ENCODE measurements at places on chromosomes 11 and 22.

- DNase-seq = no peak
These were observed 666.6 kb downstream of the LUZP2 start for GRCh38 chr11:25163421-25163820.

DNA sequence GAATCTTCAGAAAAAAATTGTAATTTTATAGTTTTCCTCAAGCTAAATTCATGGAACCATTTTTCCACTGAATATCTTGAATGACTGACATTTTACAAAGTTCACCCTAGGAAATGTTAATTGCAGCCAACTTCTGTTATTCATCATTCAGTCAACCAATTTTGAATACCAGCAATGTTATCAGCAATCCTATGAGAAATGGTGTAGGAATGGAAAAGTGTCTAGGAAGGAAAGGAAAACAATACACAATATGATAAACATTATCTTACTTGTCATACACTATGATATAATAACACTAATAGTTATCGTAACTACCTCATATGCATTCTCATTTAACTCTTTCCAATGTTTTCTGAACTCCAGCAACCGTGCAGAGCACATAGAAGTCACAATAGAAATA lies 790.5 kb upstream of the LRRC4C start:
- DNase-seq = no peak

- no peak for DNase-seq
These were observed 60.6 kb upstream of the AMPD3 start for GRCh38 chr11:10394229-10395101.

GRCh38 chr22:38164551-38164918 lies 17.1 kb downstream of the PLA2G6 start:
- no peak for DNase-seq

DNA sequence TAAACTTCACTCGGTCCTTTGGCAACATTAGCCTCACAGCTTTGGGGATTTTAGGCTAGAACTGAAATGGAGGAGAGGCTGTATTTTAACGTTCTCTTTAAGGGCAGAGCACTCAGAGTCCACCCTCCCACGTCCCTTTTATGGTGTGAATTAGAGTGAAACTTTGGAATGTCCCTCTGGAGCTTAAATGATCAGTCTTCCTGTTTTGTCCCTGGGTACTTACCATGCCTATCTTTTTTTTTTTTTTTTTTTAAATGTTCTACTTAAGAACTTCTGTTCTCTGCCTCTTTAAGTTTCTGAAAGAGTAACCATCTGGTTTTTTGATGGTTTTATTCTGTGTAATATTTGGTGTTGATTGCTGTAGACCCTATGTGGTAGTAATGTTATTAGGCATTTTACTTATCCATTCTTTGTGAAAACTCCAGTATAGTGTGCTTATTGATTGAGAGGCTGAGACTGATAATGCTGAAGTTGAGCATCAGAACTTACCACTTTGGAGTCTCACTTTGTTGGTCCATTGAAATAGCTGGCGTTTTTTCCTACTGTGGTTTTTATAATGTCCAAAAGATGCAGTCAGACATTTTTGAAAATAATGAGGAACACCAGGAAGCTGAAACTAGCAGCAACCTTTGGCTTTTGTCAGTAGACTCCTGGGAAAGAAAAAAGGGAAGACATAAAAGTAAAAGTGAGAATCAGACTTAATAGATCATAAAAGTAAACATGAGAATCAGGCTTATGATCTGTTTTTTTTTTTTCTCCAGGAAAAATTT lies 11.6 kb downstream of the UVRAG start:
- DNase-seq = no peak

DNA sequence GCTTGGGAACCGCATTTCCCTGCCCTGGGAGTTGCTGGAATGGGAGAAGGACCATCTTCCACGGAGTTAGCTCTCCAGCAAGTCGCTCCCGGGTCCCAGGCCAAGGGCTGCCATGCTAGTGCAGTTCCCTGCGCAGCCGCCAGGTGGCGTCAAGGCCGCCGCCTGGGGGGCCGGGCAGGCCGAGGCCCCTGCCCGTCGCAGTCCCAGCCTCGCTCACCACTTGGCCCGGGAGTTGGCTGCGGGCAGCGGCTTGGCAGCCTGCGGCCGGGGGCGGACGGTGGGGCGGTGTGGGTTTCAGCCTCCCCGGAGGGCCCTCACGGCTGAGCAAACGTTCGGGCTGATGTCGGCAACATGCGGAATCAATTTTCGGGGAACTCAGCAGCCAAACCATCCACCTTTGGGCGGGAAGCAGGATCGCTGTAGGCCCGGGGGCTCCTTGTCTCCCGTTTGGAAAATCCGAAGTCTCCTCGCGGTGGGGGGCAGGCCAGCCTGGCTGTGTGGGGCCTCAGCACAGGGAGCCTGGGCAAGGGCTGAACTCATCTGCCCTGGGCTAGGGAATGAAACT lies 415.1 kb downstream of the SOX6 start:
- DNase-seq = no peak

- DNase-seq = no peak
These were observed 396.4 kb downstream of the METTL15 start for GRCh38 chr11:28504555-28505110.

GRCh38 chr11:34864424-34864823 lies 51.8 kb downstream of the APIP start:
- DNase-seq = no peak

DNA sequence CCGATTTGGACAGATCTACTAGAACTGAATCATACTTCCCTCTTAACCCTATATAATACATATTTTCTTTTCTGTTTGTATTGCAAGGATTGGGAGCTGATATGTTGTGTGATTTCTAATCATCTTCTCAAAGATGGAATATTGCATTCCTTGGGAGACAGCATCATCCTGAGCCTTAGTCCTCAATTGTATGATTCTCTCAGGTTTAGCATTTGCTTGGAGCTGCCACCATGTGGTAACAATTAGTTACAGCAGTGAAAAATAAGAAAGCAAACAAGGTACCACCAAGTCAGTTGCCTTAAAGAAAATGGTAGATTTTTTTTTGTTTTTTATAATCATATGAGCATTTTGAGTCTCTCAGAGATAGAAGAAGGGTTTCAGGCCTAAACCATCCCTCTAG lies 11.9 kb downstream of the SNX19 start:
- no peak for DNase-seq

DNA sequence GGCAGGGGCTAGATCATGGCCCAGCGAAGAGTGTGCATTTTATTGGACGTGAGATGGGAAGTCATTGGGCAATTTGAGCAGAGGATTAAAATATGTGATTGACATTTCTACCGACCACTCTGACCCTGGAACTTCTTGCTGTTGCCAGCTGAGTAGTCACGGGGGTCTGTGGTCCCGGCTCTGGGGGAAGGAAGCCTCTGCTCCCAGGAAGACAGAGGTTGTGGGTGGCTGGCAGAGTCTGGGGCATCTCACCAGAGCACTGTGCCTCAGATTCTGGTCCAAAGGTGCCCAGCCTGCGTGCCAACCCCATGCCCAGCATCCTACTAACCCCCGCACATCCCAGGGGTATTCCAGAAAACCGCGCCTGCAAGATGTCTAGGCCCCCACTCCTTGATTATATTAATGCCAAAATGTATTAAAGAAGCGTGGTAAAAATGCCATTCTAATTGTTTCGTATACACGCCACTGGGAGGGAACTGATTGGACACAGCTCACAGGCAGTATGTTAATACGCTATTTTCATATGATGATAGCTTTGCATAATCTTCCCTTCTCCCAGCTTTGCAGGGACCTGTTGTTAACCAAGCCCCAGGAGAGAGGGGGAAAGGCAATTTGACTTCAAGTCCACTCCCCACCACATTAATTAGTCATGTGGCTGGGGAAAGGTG lies 25.3 kb upstream of the LMO1 start:
- no peak for DNase-seq

- DNase-seq = no peak
These were observed 106.4 kb downstream of the BRD1 start for GRCh38 chr22:49721211-49721763.

- DNase-seq = no peak
These were observed 77.3 kb upstream of the ARFGAP3 start for GRCh38 chr22:42934338-42934737.

GRCh38 chr11:25943031-25943430 lies 388.9 kb upstream of the ANO3 start:
- DNase-seq = no peak

DNA sequence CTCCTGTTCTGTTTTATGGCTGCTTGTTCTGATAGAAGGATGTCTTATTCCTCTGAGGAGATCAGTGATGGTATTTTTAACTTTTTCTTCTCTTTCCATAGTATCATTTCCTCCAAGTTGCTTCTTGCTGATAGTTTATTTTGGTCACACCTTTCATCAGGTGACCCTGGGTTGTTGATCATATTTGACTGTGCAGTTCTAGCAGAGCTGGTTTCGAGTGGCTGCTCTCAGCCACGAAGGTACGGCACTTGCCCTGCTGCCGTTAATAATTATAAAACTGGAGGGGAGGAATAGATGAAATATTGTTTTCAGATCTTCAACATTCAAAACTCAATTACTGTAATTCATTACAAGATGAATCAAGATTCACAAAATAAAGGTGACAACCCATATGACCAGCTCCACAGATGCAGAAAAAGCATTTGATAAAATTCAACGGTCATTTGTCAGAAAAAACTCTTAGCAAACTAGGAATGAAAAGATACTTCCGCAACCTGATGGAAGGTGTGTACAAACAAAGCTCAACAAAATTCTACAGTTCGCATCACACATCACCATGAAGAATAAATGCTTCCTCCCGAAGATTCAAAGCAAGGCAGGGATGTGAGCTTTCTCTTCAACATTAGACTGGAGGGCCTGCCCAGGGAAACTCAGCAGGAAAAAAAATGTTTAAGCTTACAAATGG lies 59.2 kb upstream of the RTL6 start:
- DNase-seq = no peak

DNA sequence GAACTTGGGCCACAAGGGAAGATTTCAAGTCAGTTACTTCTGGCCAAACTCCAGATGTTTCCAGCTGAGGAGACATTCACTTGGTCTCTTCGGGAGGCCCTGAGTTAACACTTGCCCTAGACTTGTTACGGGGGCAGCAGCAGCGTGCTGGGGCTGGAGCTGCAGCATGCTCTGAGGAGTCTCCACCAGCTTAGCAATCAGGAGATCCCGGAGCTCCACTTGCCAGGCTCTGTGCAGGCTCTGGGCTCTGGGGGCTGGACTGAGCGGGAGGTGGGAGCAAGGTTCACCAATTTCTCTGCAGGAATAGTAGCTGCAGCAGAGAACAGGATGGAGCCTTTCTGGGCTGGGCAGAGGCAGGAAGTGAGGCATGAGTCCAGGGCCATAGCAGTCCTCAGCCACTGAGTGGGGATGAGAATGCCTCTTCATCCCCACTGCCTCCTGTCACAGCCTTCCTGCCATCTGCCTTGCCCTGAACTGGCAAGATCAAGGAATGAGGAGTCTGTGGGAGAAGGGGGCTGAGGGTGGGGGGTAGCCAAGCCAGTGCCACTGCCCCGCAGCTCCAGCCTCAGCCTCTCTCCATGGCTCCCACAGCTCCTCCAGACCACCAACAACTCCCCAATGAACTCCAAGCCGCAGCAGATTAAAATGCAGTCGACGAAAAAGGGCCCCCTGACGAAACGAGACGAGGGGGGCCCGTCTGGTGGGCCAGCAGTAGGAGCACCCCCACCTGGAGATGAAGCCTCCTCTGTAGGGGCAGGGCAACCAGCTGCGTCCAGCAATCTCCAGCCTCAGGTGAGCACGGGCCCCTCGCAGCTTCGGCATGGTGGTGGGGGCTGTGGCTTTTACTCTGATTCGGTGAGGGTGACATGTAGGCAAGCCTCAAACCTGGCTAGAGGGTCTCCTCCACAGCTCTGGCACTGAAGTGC lies 23.4 kb downstream of the GTPBP1 start:
- no peak for DNase-seq
